ENCODE measurements at places on chromosomes 1 and 21.

DNA sequence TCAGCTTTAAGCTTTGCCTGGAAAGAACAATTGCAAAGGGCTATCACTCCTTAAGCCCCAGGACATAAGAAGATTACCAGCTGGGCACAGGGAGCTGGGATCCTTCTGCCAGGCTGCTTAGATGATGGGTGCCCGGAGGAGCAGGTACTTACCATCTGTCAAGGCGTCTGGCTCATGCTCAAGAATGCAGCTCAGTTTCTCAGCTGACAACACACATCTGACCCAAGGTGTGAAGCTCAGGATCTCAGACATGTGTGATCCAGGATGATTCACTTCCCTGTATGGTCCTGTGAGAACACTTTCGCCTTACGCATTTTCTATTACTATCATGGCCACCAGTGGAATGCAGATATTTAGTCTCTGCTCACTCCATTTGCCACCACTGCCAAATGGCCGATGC is 14.7 kb upstream of the DISC1 start:
- no peak for DNase-seq

- DNase-seq = no peak
Observed at GRCh38 chr1:37448691-37449417, 25.5 kb upstream of the ZC3H12A start.

- DNase-seq = no peak
Observed at GRCh38 chr21:31545036-31545435, 114.5 kb upstream of the SOD1 start.

- DNase-seq = no peak
Observed at GRCh38 chr1:213201380-213202155, 150.5 kb downstream of the RPS6KC1 start.

GRCh38 chr1:9731051-9731537 is 79.6 kb downstream of the PIK3CD start:
- no peak for DNase-seq

DNA sequence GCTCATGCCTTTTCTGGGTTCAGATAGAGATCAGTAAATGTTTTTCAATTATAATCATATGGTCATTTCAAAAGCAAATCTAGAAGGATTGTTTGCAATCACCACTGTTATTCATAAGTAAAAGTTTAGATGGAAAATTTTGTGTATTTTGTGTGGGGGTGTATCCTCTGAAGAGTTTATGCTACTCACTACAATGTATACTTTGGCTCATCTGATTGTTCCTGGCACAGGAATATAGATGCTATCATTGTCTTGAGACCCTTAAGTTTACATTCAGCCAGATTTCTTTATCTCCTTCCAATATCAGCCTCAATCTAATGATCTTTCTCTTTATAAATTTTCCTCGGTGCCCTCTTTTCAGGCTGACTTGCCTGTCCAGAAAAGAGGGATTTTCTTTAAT is 33.0 kb downstream of the ADAMTS1 start:
- DNase-seq = no peak

- DNase-seq = no peak
Observed at GRCh38 chr1:84286071-84286470, 15.4 kb upstream of the SAMD13 start.
